ENCODE measurements at places on chromosomes 5 and 9.
A peak's percentile ranks its signal among the peaks of the same experiment; 100 is the strongest.

GRCh38 chr5:71954329-71954728, 152.9 kb upstream of the MAP1B start:
- DNase-seq = no peak

- no peak for DNase-seq
These were observed 78.9 kb upstream of the ZNF462 start for GRCh38 chr9:106784076-106784475.

DNA sequence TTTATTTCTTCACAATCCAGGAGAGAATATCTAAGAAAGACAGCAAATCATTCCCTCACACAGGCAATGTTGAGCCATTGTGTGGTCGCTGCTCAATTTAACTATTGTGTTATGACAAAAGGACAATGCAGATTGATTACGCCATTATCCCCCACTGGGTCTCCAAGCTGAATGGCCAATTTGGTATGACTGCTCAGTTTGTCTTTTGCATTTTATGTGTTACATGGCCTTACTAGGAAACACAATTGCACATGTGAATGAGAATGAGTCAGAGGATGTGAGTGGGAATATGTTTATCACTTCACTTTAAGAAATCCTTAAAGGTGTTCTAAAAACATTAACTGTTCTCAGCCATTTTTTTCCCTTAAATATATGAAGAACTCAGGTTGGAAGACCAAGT, 108.3 kb downstream of the FAM174A start:
- DNase-seq = no peak

DNA sequence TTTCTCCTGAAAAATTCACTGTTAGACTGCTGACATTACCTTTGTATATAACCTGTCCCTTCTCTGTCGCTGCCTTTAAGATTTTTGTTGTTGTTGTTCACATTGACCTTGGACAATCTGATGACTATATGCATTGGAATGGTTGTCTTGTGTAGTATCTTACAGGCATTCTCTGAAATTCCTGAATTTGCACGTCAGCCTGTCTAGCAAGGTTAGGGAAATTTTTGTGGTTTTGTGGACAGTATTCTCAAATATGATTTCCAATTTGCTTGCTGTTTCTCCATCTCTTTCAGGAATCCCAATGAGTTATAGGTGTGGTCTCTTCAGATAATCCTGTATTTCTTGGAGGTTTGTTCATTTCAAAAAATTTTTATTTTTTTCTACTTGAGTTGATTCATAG, 140.8 kb downstream of the PRR16 start:
- no peak for DNase-seq

GRCh38 chr5:153458268-153458667, 32.2 kb upstream of the GRIA1 start:
- no peak for DNase-seq

GRCh38 chr5:171541341-171541776, 121.9 kb downstream of the FGF18 start:
- DNase-seq = no peak

GRCh38 chr5:42621662-42622061, 135.0 kb upstream of the CCDC152 start:
- DNase-seq = no peak

DNA sequence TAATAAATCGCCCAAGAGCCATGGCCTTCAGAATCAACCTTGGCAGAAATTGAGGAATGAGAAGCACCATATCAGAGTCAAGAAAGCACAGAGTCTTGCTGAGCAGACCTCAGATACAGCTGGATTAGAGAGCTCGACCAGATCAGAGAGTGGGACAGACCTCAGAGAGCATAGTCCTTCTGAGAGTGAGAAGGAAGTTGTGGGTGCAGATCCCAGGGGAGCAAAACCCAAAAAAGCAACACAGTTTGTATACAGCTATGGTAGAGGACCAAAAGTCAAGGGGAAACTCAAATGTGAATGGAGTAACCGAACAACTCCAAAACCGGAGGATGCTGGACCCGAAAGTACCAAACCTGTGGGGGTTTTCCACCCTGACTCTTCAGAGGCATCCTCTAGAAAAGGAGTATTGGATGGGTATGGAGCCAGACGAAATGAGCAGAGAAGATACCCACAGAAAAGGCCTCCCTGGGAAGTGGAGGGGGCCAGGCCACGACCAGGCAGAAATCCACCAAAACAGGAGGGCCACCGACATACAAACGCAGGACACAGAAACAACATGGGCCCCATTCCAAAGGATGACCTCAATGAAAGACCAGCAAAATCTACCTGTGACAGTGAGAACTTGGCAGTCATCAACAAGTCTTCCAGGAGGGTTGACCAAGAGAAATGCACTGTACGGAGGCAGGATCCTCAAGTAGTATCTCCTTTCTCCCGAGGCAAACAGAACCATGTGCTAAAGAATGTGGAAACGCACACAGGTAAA, 4.5 kb downstream of the NFX1 start:
- no peak for DNase-seq

- no peak for DNase-seq
These were observed 28.1 kb upstream of the OBP2B start for GRCh38 chr9:133237035-133237731.

DNA sequence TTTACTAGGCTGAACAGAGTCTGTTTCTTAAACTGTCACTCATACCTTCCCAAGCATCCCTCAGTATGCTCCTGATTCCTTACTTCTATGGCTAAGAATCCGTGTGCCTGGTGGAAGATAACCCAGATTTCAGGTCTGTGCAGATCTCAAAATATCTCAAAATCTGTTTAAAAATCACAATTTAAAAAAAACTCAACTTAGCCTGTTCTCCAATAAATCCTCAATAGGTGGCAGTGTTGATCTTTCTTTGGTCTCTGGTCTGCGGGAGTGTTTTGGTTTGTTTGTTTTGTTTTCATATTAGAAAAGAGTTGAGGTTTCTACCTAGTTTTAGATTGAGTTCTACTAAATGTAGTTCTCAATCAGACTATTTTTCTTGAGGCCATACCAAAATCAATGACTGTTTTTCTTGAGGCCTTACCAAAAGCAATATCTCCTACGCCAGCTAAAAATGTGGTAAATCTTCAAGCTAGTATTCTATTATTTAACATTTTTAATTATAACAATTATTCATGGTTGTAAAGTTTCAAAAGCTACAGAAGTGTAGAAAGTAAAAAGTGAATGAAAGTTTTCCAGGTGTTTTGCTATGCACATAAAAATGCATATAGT, 57.9 kb downstream of the TGFBR1 start:
- DNase-seq = peak; percentile 73

GRCh38 chr5:135430135-135430437, 17.1 kb downstream of the DCANP1 start:
- no peak for DNase-seq

DNA sequence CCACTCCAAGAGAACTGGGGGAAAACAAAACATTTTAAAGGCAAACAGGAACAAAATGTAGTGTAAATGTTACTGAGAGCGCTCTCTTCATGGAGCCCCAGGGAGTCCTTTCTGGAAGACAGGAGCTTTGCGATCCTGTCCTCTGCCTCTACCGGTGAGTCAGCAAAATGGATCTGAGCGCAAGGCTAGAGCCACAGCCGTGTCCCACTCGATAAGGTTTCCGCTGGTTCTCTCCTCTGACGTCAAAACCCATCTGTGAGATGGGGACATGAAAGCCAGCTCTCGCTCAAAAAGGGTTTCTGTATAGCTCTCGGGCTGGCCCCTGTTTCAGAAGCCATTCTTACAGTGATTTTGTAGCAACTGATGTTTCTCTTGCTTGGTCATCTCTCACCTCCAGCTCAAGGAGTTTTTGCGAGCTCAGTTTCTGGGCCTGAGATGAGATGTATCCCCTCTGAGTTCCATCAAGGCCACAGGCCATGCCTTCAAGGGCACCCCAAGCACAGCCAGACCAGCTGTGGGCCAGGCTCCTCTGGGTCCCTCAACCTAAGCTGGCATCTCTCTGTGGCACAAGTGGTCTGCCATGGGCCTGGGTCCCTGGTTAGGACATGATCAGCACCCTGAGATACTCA, 101.6 kb downstream of the FSTL4 start:
- no peak for DNase-seq
